ENCODE measurements at places on chromosomes 1 and 21. TPM values are rescaled to one million over a fixed set of nuclear protein-coding genes. Genes with fewer than 3 reads are reported as not detected.

RAB13 gene
- total RNA-seq: 134 TPM

CDK11B gene
- 24.8 TPM for total RNA-seq

CD2 gene
- not detected for total RNA-seq

RAB25 gene
- total RNA-seq: not detected

DRAXIN gene
- 0.06 TPM for total RNA-seq

KCNQ4 gene
- total RNA-seq: 0.38 TPM

SHISA4 gene
- 19.3 TPM for total RNA-seq

Measured in A549 treated with AZD2906 at 1 μM for 4 hours (cell line).